ENCODE measurements at places on chromosomes 7 and 10. TPM values are rescaled to one million over a fixed set of nuclear protein-coding genes. Genes with fewer than 3 reads are reported as not detected.

DNA sequence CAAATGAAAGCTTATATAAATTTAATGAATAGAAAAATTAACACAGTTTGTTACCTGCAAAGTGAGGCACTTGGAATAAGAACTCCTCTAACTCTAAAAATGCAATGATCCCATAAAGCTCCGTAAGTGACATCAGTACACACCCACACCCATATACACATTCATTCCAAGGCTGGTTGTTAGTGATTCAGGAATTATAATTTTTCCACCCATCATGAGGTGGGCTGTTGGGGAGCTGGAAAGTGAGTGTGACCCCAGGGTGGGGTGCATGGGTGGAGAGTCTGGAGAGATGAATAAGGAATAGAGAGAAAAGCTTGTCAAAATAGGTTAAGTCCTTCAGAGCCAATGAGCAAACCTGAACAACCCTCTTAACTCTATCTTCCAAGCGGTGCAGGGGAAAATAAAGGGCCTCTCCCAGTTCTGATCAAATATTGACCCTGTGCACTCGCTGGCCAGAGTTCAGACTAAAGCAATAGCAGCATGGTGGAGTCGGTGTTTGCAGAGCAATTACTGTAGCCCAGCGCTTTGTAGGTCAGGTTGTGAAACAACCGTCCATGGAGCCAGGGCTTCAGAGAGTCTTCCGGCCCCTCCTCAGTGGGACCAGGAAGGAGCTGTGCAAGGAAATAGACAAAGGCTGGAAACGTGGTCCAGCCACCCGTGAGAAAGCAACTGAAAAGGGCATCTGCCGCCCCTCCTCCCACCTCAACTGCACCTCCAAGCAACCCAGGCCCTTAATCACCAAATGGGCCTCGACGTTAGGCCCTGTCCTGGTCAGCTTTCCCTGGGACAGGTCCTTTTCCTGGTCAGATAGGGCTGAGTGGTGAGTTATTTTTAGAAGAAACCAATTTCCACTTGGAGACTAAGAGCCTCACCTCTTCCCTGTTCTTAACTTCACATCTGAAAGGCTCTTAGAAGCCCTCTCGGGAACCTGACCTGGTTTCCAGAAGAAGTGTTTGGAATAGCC, 61.2 kb downstream of the SH3PXD2A start:
- no peaks in the 10 kb centered on the region for H3K27me3 ChIP-seq
- no peak for DNase-seq
- no peak overlapping the region for H3K4me3 ChIP-seq
- no peaks in the 10 kb centered on the region for H3K36me3 ChIP-seq
- H3K4me1 ChIP-seq: no peaks in the 10 kb centered on the region

MBL2 gene
- total RNA-seq: not detected

DNA sequence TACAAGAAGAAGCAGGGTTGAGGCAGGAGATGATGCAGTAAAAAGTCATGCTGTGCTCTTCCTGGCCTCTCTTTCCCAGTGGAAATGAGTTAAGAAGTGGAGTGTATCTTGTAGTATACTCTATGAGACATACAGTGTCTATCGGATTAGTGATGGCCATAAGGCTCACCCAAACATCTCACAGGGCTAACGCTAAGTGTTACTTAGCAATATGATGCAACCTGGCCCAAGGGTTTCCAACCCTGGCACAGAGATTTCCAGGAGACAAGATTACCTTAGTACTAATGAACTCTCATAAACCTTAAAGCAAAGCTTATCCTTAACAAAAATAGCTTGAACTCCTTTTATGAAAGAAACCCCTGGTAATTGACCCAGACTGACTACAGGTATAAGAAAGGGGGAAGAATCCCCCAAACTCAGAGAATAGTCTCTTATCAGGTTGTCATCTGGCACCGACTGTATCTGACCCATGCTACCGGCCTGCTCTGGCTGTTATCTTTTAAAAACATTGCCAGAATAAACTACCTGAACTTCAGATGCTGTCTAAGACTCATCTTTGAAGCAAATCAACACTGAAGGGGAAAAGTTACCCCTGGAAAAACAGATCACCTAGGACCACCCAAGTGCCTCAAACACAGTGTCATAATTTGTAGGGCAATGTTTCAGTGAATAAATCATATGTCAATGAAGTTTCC, 1002.0 kb downstream of the REEP3 start:
- H3K36me3 ChIP-seq: no peaks in the 10 kb centered on the region
- H3K27ac ChIP-seq: no peak overlapping the region
- no peaks in the 10 kb centered on the region for H3K27me3 ChIP-seq
- H3K4me1 ChIP-seq: no peaks in the 10 kb centered on the region
- DNase-seq: no peak

GRCh38 chr10:61110188-61110844, 166.3 kb upstream of the RHOBTB1 start:
- H3K27me3 ChIP-seq: no peaks in the 10 kb centered on the region
- peak; percentile 84 for DNase-seq
- H3K27ac ChIP-seq: peak overlapping the region; percentile 63

DNA sequence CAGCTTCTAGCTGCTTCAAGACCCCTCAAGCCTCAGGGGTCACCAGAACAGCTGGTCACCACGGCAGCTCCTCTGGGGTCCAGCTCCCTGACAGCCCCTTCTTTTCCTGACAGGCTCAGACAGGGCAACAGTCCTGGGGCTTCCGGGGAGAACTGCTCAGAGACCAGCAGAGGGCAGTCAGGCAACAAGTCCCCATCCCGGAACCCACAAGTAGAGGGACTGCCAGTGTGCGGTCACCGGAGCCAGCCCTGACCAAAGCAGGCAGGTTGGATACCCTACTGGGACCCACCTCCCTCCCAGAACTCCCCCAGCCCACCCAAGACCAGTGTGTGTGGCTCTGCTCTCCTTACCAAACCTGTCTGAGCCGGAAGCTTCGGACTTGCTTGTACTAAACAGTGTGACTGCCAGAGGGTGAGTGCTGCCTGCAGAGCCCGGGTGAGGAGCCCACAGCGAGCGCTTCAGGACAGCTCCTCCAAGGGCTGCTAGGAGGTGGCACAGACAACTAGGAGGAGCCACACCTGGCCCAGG, 40.3 kb downstream of the YKT6 start:
- peak; percentile 51 for DNase-seq
- H3K4me1 ChIP-seq: no peaks in the 10 kb centered on the region
- no peak overlapping the region for H3K4me3 ChIP-seq
- H3K27me3 ChIP-seq: no peaks in the 10 kb centered on the region

MALRD1 gene
- 0.24 TPM for total RNA-seq

DNA sequence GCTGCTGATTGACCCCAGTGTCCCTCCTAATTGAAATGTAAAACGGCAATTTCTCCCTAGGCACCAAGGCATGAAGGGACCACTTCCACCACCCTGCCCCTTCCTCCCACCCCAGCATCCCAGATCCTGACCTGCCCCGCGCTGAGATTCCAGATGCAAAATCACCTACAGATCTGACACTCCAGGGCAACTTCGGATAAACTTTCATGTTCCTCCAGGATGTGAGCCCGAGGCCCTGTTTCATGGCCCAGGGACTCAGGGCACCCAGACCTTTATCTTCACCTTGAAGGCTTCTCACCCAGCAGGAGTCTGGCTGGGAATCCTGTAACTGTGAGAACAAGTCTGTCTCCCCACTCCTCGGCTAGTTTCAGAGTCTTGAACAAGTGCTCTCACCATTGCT, 361.8 kb downstream of the PLXNA4 start:
- H3K4me1 ChIP-seq: no peaks in the 10 kb centered on the region
- H3K4me3 ChIP-seq: no peak overlapping the region
- no peaks in the 10 kb centered on the region for H3K27me3 ChIP-seq
- no peak for DNase-seq
- no peak overlapping the region for H3K27ac ChIP-seq
- no peaks in the 10 kb centered on the region for H3K36me3 ChIP-seq

FAM180A gene
- not detected for total RNA-seq

DNA sequence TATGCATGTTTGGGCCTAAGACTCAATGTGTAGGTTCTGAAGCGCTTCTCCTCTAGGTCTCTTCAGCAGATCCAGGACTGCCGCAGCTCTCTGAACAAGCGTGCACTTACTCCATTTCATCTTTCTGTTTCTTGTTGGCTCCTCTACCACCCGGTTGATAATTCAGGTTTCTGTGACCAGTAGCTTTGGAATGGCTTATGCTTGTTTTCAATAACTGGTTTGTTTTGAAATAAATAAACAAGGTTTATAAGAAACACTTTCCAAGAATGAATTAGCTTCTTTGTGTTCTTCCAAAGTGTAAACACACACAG, 1.5 kb downstream of the MDFIC start:
- H3K27me3 ChIP-seq: no peaks in the 10 kb centered on the region
- H3K4me3 ChIP-seq: peak overlapping the region; percentile 80
- no peak for DNase-seq
- peak overlapping the region; percentile 78 for H3K27ac ChIP-seq

DNA sequence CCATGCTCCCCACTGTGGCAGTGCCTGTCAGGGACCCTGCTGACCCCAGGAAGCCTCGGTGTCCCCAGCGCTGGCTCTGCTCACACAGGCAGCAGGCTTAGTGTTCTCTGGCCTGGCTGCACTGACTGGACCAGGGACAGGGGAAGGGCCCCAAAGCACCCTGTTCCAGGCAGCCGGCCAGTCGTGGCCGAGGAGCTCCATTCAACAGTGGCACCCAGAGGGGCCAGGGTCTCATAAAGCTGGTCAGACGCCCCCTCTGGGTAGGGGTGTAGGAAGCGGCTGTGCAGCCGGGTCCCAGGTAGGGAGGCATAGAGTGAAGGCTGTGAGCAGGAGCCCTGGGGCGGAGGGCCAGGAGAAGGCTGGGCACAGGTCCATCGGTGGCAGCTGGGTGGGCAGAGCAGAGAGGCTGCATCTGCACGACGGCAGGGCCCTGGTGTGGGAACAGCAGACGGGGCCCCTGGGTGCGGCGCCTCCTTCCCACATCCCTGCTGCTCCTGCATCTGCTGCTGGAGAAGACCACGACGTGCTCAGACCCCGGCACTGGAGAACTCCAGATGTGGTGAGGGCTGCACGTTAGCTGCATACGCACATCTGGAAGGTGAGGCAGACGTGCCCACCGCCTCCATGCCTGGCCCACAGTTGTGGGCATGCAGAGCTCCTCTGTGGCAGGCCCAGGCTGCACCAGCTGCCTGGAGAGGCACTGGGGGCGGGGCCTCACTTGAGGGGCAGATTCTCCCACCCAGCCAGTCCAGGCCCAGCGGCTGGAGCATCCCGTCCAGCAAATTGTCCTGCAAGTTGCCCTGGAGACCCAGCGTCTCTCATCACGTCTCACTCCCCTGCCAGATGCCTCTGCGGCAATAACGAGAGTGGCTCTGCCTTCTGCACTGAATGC, 25.1 kb downstream of the MNX1 start:
- H3K27me3 ChIP-seq: no peaks in the 10 kb centered on the region
- H3K4me1 ChIP-seq: no peaks in the 10 kb centered on the region
- DNase-seq: no peak
- H3K36me3 ChIP-seq: no peaks in the 10 kb centered on the region
- H3K27ac ChIP-seq: no peak overlapping the region
- H3K4me3 ChIP-seq: no peak overlapping the region

GRCh38 chr10:9684186-9684585, 1333.5 kb upstream of the CELF2 start:
- no peaks in the 10 kb centered on the region for H3K36me3 ChIP-seq
- DNase-seq: no peak
- no peaks in the 10 kb centered on the region for H3K27me3 ChIP-seq
- no peaks in the 10 kb centered on the region for H3K4me1 ChIP-seq
- H3K4me3 ChIP-seq: no peak overlapping the region
- H3K27ac ChIP-seq: no peak overlapping the region

DNA sequence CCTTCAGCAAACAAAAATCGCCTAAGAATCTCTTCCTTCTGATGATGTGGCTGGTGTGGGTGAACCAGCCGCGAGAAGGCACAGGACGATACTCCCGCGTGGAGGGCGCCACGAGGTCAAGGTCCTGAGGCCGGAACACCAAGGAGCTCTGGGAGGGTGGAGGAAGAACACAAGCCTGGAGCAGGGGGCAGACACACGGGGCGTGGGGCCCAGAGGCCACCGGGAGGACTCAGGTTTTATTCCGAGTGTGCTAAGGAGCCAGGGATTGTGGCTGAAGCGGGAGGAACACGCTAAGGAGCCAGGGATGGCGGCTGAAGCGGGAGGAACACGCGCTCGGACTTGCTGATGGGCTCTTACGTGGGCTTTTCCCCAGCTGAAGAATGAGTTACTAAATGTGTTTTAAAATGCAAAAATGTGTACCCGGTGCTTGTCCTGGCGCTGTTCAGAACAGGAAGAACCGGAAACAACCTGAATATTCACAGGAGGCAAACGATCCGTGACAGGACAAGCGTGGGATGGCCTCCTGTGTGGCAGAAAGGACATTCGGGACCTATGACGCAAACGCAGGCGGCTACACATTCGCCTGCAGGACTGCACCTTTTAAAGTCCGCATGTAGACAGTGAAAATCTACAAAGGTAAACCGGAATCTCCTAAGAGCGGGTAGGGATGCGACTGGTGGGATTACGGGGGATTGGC, 64.0 kb downstream of the MAD1L1 start:
- DNase-seq: no peak
- H3K4me3 ChIP-seq: no peak overlapping the region
- H3K27ac ChIP-seq: no peak overlapping the region
- peaks cover 15% of the 10 kb centered on the region for H3K4me1 ChIP-seq

CYP2W1 gene
- not detected for total RNA-seq

DNA sequence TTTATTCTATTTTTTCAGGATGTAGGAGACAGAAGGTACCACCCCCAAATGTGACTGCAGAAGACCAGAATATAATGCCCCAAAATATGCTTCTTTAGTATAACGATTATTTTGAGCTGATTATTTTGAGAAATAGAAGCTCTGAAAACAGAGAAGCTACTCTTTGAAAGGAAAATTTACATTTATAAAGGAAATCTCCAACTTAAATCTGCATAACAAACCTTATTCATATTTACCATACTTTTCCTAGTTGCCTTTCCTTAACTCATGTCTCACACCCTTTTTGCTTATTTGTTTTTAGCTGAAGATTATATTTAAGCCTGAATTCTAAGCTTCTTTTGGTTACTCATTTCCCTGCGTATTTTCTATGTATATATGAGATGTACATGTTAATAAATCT, 127.1 kb upstream of the THSD7A start:
- no peaks in the 10 kb centered on the region for H3K27me3 ChIP-seq
- no peaks in the 10 kb centered on the region for H3K4me1 ChIP-seq

GRCh38 chr7:147199868-147200267, 1083.3 kb downstream of the CNTNAP2 start:
- H3K27me3 ChIP-seq: no peaks in the 10 kb centered on the region
- no peak overlapping the region for H3K4me3 ChIP-seq
- H3K36me3 ChIP-seq: no peaks in the 10 kb centered on the region
- no peak overlapping the region for H3K27ac ChIP-seq

- no peaks in the 10 kb centered on the region for H3K27me3 ChIP-seq
- DNase-seq: no peak
- H3K36me3 ChIP-seq: no peaks in the 10 kb centered on the region
- H3K27ac ChIP-seq: no peak overlapping the region
These were observed 63.3 kb upstream of the PRKG1 start for GRCh38 chr10:51010977-51011376.

DNA sequence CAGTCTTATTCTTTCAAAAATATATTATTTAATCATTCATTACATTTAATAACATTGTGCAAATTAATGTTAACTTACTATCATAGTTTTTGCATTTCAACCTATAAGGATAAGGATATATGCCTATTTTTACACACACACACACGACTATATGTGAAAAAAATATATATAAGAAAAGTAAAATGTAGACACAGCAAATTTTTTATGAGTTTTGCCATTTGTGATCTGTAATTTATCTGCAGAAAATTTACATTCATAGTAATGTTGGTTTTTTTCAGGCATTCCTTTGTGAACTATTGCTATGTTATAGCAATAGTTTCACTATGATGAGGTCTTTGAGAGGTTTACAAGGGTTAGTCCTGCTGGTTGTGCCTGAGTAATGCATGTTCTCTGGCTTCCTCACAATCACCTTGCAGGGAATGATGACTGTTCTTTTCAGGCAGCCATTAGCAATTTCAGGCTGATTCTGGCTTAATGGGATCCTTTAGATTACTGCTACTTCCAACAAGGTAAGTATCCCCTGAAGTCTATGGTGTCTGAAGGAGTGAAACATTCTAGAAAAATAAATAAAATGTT, 183.7 kb upstream of the CDK1 start:
- H3K27me3 ChIP-seq: no peaks in the 10 kb centered on the region
- no peak overlapping the region for H3K4me3 ChIP-seq
- H3K27ac ChIP-seq: no peak overlapping the region

Data from astrocyte (in vitro differentiated cells and primary cell).